ENCODE measurements at places on chromosomes 6 and 20.

- DNase-seq = no peak
These were observed 10.4 kb downstream of the ZSWIM3 start for GRCh38 chr20:45867819-45868176.

- DNase-seq = no peak
These were observed 117.8 kb downstream of the IPCEF1 start for GRCh38 chr6:154238831-154239230.

GRCh38 chr20:51736947-51737346 lies 31.2 kb downstream of the ATP9A start:
- DNase-seq = no peak

DNA sequence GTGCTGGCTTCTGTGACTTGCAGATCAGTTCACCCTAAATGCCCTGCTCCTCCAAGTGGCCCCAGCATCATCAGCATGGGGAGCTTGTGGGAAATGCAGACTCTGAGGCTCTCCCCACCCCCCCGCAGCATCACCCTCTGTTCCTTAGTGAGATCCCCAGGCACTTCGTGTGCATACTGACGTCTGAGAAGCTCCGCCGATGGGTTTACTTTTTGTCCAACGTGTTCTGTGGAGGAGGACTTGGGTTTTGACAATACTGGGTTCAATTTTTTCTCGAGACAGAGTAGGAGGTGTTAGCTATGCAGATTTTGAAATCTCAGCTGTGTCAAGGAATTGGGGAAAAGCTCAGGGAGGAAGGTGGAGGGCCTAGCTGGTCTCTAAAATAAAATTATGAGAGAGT lies 38.3 kb upstream of the ZNF831 start:
- DNase-seq = no peak

GRCh38 chr20:51541189-51542032 lies 1.1 kb downstream of the NFATC2 start:
- DNase-seq = peak; percentile 86

DNA sequence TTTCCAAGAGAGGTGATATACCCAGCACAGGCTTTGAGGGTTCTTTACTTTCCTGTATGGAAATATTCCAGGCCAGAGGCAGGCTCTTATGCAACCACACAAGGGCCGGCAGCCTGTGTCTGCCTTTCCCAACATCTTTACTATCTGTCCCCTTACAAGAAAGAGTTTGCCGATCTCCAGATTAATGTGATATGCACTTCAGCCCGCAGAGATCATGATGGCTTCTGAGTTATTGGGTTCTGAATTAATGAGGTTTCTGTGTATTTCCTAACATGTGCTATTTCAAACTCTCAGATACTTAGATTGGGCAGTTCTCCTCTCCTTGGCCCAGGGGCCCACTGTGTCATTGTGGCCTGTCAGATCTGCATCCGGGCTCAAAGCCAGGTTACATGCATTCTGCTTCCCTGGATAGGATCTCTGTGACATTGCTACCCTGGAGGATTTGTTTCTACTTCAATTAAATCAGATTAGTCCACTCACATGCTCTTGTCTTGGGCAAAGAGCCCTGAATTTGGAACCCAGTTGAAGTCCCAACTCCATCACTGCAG lies 56.6 kb downstream of the TGM2 start:
- no peak for DNase-seq

DNA sequence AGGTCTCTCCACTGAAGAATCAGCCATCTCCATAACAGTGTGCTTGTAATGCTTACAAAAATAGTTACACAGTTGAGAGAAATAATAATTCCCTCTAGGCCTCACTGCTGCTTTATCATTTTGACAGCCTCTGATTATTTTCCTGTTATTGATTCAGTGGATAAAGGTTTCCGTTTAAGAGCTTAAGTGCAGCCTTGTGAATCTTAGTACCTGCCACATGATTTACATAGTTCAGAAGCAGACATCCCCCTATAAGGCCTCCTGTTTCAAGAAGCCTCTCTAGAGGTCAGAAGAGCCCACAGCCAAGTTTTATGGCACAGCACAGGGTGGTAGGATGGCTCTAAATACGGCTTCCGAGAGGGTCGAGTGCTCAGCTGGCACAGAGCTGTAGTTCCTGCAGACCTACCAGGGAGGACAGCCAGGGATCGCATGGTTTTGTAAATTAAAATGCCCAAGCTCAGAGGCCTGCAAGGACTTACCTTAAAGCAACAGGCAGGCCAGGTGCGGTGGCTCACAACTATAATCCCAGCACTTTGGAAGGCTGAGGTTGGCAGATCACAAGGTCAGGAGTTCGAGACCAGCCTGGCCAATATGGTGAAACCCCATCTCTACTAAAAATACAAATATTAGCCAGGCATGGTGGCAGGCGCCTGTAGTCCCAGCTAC lies 17.6 kb upstream of the PYGB start:
- no peak for DNase-seq

DNA sequence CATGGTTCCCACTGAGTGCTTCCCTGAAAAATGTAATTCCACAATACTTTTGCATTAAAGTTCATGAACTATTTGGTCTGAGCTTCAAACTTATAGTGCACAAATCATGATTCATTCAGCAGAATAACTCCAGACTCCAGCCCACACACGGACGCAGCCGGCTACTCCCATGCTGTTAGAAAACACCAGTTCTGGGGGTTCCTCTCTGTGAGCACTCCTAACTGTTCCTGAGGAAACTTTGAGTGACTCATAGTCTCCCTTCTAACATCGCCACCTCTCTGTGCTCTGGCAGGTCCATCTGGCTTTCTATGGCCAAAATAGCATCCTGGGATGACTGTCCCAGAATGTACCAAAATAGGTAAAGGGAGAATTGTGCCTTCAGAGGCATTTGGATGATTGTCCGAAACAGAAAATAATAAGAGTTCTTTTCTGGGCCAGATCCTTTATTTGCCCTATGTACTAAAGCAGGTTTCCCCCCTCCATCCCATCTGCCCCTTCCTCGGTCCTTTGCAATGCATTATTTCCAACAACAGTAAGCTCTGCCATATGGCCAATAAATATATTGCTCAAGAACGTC lies 32.3 kb upstream of the LY86 start:
- DNase-seq = no peak

- DNase-seq = no peak
These were observed 274.3 kb downstream of the CD109 start for GRCh38 chr6:73969971-73970970.

DNA sequence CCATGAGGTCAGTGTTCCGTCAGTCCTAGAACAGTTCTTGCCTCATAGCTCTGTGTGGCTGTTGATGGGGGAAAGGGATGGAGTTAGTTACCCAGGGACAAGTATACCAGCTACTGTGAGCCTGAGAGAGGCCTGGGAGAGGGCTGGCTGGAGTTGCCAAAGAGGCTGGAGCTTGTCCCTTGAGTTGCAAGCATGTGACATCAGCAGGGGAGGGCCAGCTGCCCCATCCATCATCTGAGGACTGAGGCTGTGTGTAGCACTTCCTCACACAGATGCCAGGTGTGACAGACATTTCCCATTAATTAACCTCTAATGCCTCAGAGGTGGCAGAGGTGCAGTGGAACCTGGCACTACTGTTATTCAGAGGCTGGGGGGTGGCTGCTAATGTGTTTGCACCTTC lies 131.6 kb downstream of the PHACTR3 start:
- DNase-seq = no peak

DNA sequence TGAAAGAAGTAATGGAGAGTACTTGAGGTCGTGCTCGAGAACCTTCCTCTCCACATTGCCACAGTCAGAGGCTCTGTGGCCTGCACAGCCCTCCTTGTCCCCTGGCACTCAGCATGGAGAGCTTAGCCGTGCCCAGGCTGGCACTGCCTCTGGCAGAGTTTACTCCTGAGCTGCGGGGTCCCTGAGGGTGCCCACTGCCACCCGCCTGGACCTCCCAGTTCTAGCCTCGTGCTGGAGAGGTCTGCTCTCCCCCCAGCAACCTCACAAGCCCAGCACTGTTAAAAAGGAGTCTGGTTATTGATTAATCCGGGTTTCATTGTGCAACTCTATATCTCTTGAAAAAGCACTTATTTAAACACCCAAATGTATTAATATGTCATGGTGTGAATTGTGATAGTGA lies 226.8 kb downstream of the TMEM242 start:
- no peak for DNase-seq

DNA sequence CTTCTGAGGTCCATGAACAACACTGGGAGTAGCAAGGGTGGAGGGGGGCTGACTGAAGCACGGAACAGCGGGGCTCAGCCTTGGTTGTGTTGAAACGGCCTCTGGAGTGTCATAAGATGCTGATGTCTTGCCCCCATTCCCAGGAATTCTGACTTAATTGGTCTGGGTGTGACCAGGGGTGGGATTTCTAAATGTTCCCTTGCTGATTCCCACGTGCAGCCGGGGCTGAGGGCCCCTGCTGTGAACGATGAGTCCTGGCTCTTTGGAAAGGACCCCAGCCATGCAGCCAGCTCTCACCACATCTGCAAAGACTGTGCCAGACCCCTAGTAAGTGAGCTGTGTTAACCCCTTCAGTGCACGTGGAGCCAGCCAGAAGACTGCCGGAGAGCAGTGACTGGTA lies 28.6 kb upstream of the FAM50B start:
- no peak for DNase-seq

GRCh38 chr6:141744971-141745370 lies 387.8 kb upstream of the GJE1 start:
- no peak for DNase-seq

- DNase-seq = peak; percentile 77
These were observed 44.2 kb upstream of the SUPT3H start for GRCh38 chr6:45421709-45422502.

DNA sequence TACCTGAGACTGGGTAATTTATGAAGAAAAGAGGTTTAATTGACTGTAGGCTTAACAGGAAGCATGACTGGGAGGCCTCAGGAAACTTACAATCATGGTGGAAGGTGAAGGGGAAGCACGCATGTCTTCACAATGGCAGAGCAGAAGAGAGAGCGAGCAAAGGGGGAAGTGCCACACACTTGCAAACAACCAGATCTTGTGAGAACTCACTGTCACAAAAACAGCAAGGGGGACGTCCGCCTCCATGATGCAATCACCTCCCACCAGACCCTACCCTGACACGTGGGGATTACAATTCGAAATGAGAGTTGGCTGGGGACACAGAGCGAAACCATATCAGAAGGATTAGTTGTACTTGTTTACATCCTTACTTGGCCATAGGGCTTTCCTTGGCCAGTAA lies 49.7 kb downstream of the FIG4 start:
- no peak for DNase-seq

DNA sequence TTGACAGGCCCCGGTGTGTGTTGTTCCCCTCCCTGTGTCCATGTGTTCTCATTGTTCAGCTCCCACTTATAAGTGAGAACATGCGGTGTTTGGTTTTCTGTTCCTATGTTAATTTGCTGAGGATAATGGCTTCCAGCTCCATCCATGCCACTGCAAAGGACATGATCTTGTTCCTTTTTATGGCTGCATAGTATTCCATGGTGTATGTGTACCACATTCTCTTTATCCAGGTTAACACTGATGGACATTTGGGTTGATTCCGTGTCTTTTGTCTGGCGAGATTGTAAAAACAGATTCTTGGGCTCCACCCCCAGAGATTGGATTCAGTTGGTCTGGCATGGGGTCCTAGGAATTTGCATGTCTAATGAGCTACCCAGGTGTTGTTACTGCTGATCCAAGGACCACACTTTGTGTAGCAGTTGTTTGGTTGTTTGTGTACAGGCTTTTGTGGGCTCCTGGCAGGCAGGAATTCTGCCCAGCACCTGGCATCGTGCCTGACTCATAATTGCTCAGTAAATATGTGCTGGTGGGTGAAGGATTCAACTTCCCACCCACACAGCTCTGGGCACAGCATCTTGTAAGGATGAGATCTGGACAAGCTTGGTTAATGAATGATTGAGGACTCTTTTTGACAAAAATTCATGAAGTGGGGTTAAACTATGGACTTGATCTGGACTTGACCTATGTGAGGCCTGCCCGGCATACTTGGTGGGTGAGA lies 5.2 kb downstream of the TOX2 start:
- no peak for DNase-seq

DNA sequence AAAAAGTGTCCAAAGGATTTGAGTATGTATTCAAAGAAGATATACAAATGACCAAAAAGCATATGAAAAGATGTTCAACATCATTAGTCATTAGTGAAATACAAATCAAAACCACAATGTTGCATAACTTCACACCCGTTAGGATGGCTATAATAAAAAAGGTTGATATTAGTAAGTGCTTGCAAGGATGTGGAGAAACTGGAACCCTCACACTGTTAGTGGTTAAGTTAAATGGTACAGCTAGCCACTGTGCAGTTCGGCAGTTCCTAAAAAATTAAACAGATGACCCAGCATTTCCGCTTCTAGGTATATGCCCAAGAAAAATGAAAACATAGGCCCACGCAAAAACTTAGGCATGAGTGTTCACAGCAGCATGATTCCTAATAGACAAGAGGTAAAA lies 38.6 kb downstream of the IBTK start:
- no peak for DNase-seq

GRCh38 chr20:38104285-38104684 lies 60.8 kb downstream of the TGM2 start:
- no peak for DNase-seq

DNA sequence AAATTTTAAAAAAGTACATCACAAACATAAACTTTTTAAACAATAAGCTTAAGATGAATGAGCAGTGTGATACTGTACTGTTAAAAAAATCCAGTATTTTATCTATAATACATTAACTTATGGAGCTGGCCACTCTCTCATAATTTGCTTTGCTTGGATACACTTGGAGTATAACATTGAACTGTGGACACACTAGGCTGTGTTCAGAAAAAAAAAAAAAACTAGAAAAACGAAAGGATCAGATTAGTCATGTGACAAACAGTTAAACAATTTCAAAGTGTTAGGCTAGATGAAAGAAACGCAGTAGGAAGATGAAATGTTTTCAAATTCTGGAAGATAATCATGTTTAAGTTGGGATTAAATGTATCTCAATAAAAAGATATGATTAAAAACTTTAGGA lies 220.0 kb downstream of the GRIK2 start:
- DNase-seq = no peak

GRCh38 chr20:52953020-52953419 lies 19.1 kb upstream of the TSHZ2 start:
- no peak for DNase-seq

- no peak for DNase-seq
These were observed 234.4 kb downstream of the SMOC2 start for GRCh38 chr6:168675375-168675774.

- DNase-seq = peak; percentile 60
These were observed 2.1 kb upstream of the COL20A1 start for GRCh38 chr20:63290677-63291472.

DNA sequence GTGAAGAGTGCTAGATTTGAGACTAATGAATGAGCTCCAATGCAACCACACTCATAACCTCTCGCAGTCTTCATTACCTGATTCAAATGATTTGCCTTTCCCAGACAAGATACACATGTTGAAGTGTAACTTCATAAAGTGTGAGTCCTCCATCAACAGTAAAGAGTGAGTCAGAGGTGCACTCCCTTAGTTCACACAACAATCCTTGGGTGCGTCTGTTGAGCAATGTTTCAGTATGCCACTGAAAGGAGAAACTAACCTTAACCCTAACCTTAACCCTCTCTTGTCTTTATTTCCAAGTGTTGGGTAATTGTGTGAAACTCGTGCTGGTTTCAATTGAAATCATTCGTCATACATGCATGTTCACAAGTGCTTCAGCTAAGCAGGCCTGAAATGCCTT lies 21.0 kb upstream of the RIN2 start:
- DNase-seq = no peak

Measured in B cell (primary cell).